ENCODE measurements at places on chromosomes 13 and 19.

- no peak for DNase-seq
These were observed 245.2 kb downstream of the DNAJC15 start for GRCh38 chr13:43268632-43269031.

- no peak for DNase-seq
These were observed 319.0 kb downstream of the ZNF536 start for GRCh38 chr19:30690935-30691818.

- DNase-seq = no peak
These were observed 3.9 kb downstream of the UPF3A start for GRCh38 chr13:114285166-114285808.

GRCh38 chr13:59898066-59898465 lies 265.7 kb downstream of the DIAPH3 start:
- DNase-seq = no peak

DNA sequence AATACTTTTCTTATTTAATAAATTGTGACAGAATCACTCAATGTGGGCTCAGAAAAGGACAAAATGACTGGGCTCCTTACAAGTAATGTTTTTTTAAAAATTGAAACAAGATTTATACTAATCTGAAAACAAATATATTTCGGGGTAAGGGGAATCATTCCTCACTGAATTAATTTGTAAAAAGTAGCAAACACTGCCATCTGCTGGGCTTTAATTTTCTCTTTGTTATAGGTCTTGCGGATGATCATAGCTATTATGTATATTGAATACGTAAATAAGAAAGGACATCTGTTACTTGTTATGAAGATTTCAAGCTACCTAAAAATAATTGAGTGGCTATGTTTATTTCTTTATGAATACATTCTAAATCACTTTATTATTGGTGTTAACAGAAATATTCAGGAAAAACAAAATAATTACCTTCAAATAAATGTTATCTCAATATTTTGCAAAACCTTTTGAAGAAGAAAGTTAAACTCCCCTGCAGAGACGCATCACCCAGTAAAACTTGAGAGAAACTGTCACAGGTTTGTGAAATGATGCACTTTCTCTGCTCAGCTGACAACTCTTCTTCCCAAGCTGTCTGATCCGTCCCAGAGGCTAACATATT lies 17.8 kb upstream of the ENOX1 start:
- DNase-seq = no peak
